Motor neuron (in vitro differentiated cells): ENCODE measurements at places on chromosomes 16 and 17. TPM values are rescaled to one million over a fixed set of nuclear protein-coding genes. Genes with fewer than 3 reads are reported as not detected.

- ATAC-seq = no peak
Observed at GRCh38 chr16:77288222-77288621, 89.0 kb downstream of the SYCE1L start.

DNA sequence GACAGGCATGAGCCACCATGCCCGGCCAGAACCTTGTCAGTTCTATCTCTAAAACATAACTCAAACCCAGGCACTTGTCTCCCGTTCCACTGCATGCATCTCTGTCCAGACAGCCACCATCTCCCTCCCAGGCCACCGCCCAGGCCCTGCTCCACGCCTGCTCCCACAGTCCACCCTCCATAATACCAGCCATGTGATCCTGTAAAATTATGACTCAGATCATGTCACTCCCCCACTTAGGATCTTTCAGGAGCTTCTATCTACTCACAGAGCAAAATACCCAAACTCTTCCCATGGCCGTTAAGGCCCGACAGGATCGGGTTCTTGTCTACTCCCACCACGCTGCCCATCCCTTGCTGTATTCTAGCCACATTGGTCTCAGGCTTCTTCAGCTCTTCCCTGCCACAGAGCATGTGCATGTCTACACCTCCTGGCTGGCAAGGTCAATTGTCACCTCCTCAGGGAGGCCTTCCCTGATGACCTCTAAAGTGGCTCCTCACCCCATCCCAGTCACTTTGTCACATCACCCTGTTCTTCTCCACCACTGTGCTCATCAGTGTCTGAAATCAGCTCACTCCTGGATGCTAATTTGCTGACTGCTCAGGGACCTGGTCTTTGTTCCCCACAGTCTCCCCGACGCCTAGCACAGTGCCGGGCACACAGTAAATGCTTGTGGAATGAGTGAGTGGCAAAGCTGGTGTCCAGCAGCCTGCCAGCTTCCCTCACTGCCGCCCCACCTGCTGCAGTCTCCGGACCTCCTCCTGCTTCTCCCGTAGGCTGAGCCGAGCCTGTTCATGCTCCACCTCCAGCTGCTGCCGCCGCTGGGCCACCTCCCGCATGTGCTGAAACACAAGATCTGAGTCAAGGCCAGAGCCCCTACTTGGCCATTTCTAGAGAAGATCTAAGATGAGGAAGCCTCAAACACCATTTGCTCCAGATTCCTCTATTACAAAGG is 6.7 kb downstream of the TSPOAP1 start:
- no peak for ATAC-seq

DNA sequence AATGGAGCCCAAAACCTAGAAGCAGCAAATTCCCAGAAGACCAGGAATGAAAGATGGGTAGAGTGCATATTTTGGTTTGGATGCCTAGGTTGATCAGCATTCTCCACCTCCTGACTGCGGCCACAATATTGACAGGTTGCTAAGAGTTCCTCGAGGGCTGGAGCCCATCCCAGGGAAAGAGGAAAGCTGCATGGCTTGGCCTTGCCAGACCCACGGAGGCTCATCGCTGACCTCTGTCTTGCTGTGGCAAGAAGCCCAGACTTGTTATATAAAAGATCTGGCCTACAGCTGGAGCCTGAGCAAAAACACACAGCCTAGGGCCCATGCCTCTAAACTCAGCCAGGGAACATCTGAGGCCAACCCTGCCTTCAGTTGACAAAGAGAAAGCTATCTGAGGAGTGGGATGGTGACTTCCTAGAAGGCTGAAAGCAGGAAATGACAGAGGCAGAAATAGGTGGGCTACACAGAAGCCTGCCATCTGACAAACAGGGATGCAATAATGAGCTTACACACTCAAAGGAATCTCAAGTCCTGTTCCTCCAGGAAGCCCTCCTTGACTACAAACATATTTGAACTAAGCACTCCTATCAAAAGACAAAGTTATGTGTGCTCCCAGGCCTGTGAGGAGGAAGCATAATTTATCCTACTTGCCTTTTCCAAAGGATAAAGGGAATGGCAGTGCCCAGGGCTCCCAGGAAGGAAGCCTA is 22.5 kb upstream of the SLC35B1 start:
- ATAC-seq = peak; percentile 94

- no peak for ATAC-seq
Observed at GRCh38 chr17:66720027-66720426, 114.9 kb upstream of the CACNG5 start.

GRCh38 chr16:49544828-49545227 is 171.2 kb downstream of the C16orf78 start:
- ATAC-seq = no peak

DNA sequence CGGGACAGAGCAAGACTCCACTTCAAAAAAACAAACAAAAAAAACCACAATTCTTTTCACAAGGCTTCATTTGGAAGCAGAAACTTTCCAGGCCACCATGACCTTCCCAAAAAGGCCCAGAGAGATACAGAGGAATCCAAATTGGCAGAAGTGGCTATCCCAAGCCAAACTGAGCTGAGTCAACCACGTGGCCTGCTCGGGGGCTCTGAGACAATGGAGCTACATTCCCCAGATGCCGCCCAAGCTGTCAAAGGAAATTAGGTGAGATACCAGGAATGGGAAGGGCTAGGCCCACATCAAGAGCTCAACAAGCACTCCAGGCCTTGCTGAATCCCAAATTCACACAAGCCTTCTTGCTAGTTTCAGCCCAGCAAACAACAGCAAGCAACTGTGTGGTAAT is 5.7 kb upstream of the EXOSC6 start:
- ATAC-seq = no peak

DNA sequence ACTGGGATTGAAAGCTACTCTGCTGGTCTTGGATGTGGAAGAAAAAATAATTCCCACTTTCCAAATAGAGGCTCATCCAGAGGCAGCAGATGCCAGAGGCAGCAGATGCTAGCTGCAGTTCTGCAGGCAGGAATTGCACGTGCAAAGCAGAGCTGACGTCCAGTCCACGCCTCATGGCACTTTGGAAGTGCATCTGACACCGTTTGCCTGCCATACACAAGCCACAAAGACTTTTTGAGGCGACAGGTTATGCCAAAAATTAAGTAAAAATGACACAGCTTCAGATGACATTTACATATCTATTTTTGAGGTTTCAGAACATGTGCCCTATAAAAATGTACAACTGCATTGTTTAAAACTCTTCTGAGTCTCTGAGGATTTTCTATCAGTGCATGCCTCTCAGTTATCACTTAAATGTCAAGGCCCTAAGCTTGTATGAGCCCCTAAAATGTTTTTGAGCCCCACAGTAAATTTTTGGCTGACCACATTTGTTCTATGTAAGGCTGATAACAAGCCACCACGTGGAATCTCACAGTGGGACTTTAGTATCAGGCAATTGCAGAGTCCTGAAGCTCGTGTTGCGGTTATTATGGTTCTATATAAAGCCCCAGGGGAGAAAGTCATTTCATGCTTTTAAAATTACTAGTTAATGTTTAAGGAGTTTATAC is 239.2 kb downstream of the PRKCA start:
- no peak for ATAC-seq

DNA sequence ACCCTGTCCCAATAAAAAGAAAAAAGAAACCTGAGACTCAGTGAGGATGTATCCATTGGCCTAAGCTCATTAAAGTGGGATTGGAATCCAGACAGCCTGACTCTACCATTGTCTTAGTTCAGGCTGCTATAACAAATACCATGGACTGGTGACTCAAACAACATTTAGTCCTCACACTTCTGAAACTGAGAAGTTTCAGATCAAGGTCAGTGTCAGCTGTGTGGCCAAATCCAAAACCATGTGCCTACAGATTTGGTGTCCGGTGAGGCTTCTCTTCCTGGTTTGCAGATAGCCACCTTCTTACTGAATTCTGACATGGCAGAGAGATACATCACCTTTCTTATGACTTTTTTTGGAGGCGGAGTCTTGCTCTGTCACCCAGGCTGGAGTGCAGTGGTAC is 53.3 kb upstream of the KDM8 start:
- no peak for ATAC-seq

DNA sequence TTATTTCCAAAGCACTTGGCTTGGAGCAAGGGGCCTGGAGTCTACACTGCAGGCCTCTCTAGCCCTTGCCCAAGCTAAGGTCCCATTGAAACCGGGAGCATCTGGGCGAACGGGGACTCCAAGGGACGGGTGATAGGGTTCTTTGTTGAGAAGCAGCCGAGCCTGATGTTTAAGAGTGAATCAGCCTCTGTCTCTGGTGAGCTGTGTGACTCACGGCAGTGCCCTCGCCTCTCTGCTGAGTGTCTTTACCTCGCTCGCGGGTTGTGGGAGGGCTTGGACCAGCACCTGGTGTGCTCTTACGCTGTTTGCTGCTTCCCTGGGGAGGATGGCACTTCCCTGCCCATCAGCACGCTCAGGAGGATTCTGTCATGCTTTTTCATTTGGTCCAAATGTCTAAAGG is 1.3 kb downstream of the HGS start:
- no peak for ATAC-seq

GRCh38 chr17:76056882-76057281 is 15.4 kb downstream of the SRP68 start:
- ATAC-seq = no peak

- no peak for ATAC-seq
Observed at GRCh38 chr17:17840751-17841591, 4.2 kb upstream of the SREBF1 start.

GRCh38 chr16:82360024-82360783 is 190.2 kb upstream of the MPHOSPH6 start:
- ATAC-seq = no peak

DNA sequence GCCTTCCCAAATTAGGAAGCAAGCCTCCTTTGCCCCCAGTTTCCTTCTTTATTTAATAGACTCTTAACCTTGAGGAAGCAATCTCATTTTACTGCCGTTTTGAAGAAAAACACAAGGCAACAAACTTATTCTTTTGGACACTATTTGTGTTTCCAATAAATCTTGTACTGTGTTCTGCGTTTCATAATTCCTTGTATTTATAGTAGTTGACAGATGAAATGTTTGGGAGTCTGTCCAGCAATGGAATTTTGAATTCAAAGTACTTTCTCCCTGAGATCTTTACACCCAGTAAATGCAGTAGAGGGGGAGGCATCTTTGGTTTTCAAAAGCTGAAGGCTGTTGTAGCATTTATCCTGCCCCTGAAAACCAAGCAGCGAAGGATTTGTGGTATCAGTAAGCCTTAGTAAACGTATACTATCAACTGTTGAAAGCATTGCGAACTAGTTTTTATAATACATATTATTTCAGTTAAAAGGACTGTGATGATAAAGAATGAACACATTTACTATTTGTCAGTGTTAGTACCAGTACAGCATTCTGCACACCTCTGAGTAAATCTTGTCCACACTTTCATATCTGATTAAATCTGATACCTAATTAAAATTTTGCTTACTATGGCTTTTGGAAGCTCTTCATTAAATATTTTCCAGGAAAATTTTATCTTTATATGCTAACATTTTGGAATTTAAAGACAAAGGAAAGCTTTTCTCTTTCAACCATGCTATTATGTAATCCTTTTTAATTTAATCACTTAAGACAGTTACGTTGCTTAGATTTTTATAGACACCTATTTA is 83.1 kb downstream of the TNRC6C start:
- peak; percentile 4 for ATAC-seq

DNA sequence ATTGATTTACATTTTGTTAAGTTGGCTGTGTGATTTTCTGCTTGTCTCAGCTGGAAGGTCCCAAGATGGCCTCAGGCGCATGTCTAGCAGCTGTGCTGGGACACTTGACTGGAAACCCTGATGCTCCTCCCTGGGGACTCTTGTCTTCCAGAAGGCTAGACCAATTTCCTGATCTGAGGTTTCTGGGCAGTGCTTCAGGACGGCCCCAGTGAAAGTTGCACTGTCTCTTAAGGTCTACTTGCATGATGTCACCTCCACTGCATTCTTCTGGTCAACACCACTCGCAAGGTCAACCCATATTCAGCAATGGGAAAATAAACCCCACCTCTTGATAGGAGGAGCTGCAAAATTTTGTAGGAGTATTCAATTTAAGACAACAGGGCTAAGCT is 116.0 kb downstream of the SALL1 start:
- peak; percentile 31 for ATAC-seq

The MMP15 gene
- 3.1 and 4.2 TPM in 2 replicates for total RNA-seq

The PSME3 gene
- 64.9 and 77.1 TPM in 2 replicates for total RNA-seq

The DYNC1LI2 gene
- total RNA-seq = 121 and 129 TPM in 2 replicates

The WNK4 gene
- 0.71 and 1.6 TPM in 2 replicates for total RNA-seq

The ETV4 gene
- total RNA-seq = 10.5 and 12.1 TPM in 2 replicates

The SCN4A gene
- 1.4 and 2.7 TPM in 2 replicates for total RNA-seq

The WBP2 gene
- total RNA-seq = 57.4 and 59.5 TPM in 2 replicates

The PDE6G gene
- total RNA-seq = 0.20 and 0.59 TPM in 2 replicates
